Hematopoietic multipotent progenitor cell treated with erythropoietin and hydrocortisone succinate and interleukin-3 and kit ligand, for 6 days (in vitro differentiated cells): ENCODE measurements at places on chromosomes 6 and 20.

- no peak for DNase-seq
Observed at GRCh38 chr6:118813775-118814174, 80.2 kb upstream of the ASF1A start.

DNA sequence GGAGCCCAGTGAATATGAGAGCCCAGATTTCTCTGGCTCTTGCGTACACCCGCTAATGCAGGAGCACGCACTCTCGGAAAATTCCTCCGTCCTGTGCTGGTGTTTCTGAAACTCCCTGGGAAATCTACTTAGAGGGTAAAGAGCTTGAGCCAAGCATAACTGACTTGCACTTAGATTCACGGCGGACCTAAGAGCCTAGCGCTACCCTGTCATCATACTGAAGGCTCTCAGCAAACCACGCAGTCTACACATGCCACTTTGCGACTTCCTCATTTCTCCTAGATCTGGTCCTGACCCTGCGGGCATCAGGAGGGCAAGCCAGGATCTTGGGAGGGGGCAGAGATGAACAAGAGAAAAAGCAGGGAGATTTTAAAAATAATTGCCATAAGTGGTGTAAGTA lies 324.7 kb downstream of the CD83 start:
- peak; percentile 64 for DNase-seq

- DNase-seq = no peak
Observed at GRCh38 chr6:9745966-9746365, 668.9 kb downstream of the TFAP2A start.

DNA sequence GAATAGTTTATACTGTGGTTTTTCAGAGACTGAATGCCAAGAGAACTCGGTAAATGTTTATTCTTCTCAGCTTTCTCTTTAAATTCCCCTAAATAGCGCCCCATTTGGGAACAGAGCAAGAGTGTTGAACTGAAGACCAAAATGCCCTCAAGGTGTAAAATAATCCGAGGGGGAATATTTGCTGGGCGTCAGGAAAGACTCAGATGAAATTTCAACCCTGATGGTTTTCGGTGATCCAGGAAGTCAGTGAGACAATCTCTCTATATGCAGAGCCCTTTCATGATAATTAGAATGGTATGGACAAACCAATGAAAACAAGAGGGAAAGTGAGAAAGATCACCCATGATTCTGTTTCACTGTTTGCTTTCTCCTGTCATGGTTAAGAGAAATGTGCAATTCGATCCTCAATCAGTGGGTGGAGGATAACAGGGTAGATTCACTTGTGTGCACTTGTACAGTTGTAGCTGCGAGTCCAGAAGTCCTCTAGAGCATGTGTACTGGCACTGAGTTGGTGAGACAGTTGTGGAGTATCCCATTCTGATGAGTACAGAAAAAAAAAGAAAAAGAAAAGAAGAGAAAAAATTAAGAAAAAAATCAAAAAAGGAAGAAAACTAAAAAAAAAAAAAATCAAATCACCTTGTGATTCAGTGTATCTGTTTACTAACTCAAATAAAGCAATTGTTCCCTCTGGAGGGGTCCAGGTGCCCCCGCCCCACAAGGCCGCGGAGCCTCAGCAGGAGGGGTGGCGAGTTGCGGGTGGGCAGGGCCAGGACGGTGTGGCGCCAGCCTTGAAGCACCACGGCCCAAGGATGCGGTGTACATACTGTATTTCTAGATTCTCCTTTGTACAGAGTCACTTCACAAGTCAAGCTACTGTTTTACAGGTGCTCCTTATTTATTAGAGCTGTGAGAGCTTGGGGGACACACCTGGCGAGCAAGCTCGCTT lies 164.9 kb downstream of the SCML4 start:
- no peak for DNase-seq

GRCh38 chr6:16783509-16783908 lies 22.2 kb upstream of the ATXN1 start:
- DNase-seq = no peak

- peak; percentile 65 for DNase-seq
Observed at GRCh38 chr20:23235173-23236027, 115.2 kb upstream of the NXT1 start.

- DNase-seq = peak; percentile 59
Observed at GRCh38 chr20:63738687-63739129, 868 bp upstream of the SLC2A4RG start.

DNA sequence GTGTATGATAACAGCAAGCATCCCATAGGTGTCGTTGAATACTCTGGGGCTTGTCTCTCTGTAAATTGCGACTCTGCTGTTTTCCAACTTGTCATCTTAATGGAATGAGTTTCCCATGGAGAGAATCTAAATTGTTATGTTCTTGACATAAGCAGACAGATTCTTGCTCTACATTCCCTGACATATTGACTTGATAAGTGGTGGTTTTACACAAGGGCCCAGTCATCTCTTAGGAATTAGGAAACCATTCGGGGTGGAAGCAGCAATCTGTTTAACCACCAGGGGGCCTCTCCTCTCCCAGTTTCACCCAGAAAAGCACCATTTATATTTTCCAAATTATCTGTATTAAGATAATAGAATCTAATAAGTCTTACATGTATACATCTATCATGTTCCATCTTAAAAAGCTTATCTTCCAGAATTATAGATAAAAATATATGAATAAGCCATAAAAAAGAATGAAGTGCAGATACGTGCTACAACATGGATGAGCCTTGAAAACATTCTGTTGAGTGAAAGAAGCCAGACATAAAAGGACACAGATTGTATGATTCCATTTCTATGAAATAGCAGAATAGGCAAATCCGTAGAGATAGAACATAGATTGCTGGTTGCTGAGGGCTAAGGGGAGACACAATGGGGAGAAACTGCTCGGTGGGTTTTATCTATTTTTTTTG lies 23.1 kb upstream of the MROH8 start:
- DNase-seq = peak; percentile 75

- DNase-seq = no peak
Observed at GRCh38 chr20:16819483-16819882, 71.3 kb downstream of the OTOR start.
